ENCODE measurements at places on chromosomes 1 and 21.

DNA sequence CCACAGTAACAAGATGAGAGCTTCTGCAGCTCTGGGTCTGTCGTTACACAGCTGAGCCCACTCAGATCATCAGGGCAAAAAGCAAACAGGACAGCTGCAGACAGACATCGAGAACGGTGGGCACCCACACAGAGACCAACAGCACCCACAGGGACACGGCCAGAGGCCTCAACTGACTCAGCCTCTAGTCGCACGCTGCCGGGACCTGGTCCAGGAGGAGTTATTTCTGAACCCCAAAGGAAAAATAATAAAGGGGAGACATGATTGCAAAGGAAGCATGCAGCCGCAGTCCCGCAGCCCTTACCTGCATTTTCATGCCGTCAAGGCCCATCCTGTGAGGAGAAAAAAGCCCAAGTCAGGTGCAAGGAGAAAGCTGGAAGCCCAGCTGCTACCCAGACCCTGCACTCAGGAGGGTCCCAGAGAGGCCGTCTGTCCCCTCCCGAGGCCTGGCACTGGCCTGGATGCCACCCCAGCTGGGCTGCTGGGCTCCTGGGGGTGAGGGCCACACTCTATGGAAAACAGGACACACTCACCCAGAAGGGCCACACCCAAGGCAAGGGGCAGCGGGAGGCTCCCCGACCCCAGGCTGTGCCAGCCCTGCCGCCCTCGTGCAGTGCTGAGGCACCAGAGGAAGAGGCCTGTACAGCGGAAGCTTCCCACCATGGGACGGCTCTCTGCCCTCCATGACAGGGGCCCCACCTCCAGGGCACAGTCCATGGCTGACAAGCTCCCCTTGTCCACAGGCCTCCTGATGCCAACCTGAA is 15.7 kb downstream of the LSS start:
- DNase-seq, result no peak

- DNase-seq, result no peak
Observed at GRCh38 chr1:113676524-113676923, 82.8 kb downstream of the PHTF1 start.

DNA sequence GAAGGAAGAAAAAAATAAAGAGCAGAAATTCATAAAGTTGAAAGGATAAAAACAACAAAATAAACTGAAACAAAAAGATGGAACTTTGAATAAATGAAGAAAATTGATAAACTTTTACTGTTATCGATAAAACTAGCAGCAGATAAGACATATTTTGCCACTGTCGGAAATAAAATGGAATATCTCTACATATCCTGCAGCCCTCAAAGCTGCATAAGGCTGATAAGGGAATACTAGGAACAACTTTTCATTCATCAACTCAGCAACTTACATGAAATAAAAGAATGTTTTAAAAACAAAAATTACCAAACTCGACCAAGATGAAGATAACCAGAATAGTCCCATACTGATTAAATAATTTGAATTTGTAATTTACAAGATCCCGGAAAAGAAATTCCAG is 48.0 kb upstream of the GRIK1 start:
- no peak for DNase-seq

- no peak for DNase-seq
Observed at GRCh38 chr1:212968368-212968863, 18.1 kb downstream of the VASH2 start.

DNA sequence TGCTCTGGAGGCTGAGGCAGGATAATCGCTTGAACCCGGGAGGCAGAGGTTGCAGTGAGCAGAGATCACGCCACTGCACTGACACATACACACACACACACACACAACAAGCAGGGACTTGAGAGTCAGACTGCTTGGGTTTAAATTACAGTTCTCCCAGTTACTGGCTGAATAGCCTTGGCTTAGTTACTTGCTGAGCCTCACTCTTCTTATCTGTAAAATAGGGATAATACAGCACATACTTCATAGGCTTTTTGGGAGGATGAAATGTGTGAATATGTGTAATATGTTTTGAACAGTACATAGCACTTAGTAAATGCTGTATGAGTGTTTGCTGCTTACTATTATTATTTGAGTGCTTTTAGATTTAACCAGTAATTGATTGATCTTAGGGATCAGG is 23.8 kb downstream of the CDC42 start:
- DNase-seq, result no peak

GRCh38 chr1:107135463-107135862 is 5.4 kb upstream of the NTNG1 start:
- no peak for DNase-seq

- DNase-seq, result no peak
Observed at GRCh38 chr1:207027206-207027777, 5.3 kb downstream of the C1orf116 start.

- no peak for DNase-seq
Observed at GRCh38 chr1:33143698-33144097, 38.1 kb downstream of the TRIM62 start.

- DNase-seq, result no peak
Observed at GRCh38 chr1:108054396-108054795, 89.4 kb upstream of the VAV3 start.

DNA sequence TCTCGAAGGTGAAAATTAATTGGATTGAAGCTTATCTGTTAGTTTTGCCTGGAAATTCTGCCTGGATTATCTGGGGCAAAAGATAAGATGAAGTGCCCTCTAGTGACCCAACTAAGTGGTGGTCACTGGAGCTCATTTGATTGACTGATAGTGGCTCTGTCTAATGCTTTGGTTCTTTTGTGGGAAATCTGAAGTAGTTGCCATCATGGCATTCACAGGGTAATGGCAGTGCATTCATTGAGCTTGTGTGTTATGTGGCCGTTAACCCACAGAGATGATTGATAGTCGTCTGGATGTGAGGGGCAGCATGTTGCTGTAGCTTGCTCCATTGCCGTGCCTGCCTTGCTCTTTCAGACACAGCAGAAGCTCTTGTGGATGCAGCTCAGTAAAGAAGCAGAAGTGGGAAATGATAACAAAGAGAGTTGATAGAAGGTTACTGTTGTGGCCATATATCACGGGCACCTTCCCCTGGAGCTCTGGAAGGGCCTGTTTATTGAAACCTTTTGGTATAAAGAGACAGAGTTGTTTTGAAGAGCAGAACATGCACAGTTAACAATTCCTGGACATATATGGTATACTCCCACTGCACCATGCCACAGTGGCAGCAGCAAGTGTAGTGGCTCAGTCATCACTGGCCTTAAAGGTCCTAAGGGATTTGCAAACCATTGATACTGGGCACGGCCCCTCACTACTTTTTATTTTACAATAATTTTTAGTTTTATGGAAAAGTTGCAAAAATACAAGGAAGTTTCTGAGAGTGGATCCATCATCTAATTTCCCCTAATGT is 42.0 kb downstream of the CXADR start:
- no peak for DNase-seq

GRCh38 chr1:44701141-44701573 is 26.6 kb downstream of the ARMH1 start:
- DNase-seq, result no peak

DNA sequence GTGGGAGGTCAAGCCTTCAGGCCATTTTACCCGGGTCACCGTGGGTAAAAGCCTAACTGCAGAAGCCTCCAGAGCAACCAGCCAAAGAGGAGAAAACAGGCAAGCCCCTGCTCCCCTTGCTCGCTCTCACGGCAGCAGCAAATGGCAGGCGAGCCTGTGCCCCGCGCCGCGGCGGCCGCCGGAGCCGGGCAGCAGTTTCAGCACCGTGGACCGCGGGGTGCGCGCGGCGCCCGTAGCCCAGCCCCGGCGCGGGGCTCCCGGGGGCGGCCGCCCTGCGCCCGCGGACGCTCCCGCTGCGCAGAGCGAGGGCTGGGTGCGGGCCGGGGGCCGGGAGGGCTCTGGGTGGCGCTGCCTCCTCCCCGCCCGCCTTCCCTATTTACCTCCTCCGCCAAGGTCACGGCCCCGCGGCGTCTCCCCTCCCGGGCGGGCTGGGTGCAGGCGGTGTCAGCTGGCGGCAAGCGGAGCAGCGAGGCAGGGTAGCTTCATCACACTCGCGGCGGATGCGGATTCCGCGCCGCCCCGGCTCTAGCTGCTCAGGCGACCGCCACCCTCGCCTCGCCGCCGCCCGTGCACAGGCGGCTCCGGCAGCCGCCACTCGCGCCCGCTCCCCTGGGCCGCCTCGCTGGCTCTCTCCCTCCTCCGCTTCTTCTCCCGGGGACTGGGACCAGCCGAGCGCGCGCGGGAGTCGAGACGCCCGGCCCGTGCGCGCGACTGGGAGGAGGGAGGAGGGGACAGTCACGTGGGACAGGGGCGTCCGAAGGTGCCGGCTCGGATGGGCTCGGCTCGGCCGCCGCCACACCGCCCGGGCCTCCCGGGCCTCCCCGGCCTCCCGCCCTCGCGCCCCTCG is at the start of gene RGS7:
Gene RGS7, minus strand, starts transcription at position 687 of the 847 bp plus-strand sequence.
- no peak for DNase-seq

DNA sequence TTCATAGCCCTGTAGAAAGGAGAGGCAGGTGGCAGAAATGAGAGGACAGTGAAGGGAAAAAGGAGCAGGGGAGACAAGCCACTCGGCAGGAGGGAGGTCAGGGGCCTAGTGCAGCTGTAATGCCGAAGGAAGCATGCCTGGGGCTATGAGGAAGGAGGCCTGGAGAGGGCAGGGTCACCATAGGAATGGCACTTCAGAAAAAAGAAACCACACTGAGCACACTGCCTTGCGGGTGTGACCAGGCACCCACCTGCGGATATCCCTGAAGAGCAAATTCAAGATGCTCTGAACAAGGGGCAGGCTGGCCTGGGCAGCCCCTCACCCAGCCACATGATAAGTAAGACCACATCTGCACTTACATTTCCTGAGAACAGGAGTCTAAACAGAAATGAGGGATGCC is 104.7 kb downstream of the JAK1 start:
- no peak for DNase-seq

GRCh38 chr1:180194546-180195207 is 35.4 kb upstream of the LHX4 start:
- no peak for DNase-seq

- DNase-seq, result no peak
Observed at GRCh38 chr1:218211241-218211640, 73.9 kb upstream of the RRP15 start.

DNA sequence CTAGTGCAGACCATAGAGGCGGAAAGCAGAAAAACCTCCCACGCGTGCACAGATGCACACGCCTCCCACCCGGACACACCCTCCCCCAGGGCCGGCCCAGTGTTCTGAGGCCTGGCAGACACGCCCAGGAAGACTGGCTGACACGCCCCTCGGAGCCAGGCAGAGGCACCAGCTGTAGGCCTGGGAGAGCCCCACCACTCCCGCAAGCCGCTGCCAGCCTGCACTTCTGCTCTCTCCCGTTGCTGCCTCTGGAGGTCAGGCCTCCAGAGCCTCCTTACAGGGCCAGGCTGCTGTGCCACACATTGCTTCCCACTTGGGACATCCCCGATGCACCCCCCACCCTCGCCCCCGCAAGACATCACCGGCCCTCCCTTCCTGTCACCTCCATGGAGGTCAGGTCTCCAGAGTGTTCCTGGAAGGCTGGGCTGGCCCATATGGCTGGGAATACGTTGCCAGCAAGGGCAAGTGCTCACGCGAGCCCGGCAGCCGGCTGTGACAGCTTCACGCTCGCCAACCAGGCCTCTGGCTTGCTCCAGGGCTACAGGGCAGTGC is 40.4 kb downstream of the CASZ1 start:
- peak; percentile 59 for DNase-seq

GRCh38 chr1:231616667-231617066 is 9.9 kb upstream of the DISC1 start:
- no peak for DNase-seq

- DNase-seq, result no peak
Observed at GRCh38 chr1:228071839-228072657, 10.5 kb upstream of the ARF1 start.

Data from T-helper 17 cell (primary cell).